Peyer's patch (tissue), 4 donors: ENCODE measurements at places on chromosomes 16 and 17. TPM values are rescaled to one million over a fixed set of nuclear protein-coding genes. Genes with fewer than 3 reads are reported as not detected.

The CD79B gene
- 2.4 TPM for total RNA-seq

The BAHCC1 gene
- total RNA-seq = 43.0 TPM

The ADGRG3 gene
- total RNA-seq = 0.47 TPM

The CEP112 gene
- total RNA-seq = 6.3 TPM

GRCh38 chr17:75552425-75553294 lies 27.2 kb downstream of the LLGL2 start:
- DNase-seq = no peak

- DNase-seq = peak; percentile 69
Observed at GRCh38 chr16:87744750-87745514, 20.9 kb downstream of the KLHDC4 start.

GRCh38 chr16:20799599-20799998 lies 6.7 kb downstream of the ERI2 start:
- DNase-seq = no peak
